ENCODE measurements at places on chromosomes 3 and 15.

DNA sequence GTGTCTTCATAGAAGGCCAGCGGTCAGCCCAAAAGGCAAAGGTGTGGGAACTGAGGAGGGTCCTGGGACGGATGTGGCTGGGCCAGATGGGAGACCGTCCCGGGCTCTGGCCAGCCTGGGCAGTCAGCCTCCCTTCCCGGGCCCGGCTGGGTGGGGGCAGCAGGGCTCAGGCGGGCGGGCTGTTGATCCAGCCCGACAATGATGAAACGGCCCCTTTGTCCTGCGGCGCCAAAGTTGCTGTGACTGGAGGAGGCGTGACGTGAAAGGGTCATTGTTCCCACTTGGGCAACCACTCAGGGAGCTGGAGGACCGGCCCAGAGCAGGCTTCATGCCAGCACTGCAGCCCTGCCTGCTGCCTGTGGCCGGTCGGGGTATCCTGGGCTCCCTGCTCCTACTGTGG lies 16.5 kb downstream of the DUSP7 start:
- DNase-seq: peak; percentile 76

- no peak for DNase-seq
Observed at GRCh38 chr15:31256378-31257265, 70.0 kb upstream of the KLF13 start.

DNA sequence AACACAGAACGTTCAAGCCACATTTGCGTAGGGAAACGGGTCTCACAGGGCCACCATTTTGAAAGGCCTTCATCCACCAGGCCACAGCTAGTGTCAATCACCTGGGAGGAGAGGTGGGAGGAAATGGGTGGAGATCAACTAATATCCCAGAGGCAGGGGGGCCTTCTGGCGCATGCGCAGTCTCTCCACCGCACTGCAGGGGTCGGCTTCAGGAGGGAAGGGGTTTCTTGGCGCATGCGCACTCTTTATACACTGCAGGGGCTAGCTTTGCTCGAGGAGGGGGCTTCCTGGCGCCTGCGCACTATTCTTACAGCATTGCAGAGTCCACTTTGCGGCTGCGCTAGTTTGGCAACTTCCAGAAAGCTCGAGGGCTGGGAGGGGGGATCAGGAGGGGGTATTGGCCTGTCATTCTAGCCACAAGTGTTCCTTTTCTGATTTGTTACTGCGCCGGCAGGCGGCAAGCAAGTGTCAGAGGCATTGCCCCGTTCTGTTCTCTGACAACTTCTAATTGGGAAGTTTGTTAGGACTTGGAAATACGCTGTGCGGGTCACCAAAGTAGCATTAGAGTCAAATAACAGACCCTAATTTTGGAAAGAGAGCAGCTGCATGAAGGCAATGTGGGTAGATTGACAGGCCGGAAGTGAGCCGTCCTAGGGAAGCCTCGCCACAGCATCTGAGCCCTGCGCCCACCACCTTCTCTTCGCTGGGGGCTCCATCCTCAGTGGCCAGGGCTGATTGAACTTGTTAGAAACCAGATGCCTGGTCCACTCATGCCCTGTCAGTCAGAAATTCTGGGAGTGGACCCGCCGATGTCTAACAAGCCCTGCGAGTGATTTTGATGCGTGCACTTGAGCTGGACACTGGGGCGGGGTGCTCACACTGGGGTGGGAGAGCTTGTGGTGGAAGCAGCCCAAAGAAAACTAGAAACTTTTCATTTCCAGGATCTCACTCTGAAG lies 173.5 kb upstream of the NDN start:
- no peak for DNase-seq

DNA sequence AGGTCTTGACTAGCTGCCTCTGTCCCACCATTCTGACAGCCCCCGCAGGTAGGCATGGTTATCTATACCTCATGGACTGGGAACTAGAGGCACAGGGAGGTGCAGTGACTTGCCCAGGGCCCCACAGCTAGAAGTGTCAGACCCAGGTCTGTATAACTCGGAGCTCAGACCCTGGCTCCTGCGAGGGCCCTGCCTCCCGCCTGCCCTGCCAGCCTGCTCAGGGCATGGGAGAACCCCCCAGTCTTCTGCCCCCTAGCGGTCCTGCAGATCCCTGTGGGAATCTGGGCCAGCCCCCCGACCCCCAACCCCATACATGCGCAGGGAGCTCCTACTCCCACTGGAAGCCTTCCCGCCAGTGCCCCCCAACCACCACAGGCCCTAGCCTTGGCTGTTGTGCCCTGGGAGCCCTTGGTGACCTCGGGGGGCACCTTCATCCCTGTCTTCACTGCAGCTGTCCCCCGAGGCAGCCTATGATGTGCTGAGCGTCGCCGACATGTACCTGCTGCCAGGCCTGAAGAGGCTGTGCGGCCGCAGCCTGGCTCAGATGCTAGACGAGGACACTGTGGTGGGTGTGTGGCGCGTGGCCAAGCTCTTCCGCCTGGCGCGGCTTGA lies 6.9 kb downstream of the ABTB1 start:
- DNase-seq: no peak

DNA sequence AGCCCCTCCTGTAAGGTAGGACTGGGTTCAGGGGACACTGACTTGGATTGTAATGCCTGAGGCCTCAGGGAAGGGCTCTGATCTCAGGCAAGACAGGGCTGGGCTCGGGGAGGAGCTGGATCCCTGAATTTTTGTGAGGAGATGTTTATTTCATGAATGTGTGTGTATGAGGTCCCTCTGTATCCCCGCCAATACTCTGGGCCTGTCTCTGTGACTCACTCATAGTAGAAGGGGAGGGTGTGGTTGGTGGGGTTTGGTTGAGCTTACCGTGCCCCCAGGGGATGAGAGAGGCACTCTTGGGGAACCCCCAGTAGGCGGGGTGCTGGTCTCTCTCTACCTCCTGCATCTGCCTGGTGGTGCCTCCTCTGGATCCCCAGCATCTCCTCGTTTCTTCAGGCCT lies 28.1 kb downstream of the RPSA start:
- DNase-seq: no peak

- no peak for DNase-seq
Observed at GRCh38 chr3:65927576-65927975, 111.1 kb downstream of the MAGI1 start.

- DNase-seq: no peak
Observed at GRCh38 chr3:170480111-170480510, 61.4 kb downstream of the CLDN11 start.

DNA sequence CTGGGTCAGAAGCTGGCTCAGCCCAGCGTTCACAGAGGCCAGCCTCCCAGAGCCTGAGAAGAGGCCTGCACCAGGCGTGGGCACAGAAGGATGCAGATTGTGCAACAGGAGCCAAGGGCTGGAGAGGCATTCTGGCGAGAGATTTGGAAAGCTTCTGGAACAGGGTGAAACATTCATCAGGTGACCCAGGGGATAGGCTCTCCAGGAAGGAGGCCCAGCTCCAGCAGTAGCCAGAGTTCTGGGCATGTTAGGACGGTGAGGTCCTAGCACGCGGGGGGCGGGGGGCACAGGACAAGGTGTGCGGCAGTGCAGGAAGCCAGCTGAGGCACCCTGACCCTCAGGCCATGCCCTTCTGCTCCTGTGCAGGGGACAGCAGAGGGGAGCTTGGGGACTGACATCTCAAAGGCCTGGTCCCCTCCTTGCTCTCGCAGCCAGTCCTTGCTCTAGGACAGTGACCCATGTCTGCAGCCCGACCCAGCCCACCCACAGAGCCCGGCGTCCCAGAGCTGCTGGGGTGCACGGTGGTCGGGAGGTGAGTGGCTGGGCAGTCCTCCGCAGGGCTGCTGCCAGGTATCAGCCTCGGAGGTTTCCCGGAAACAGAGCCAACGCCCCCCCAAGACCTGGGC lies 111.7 kb upstream of the KLF13 start:
- no peak for DNase-seq

GRCh38 chr3:160677459-160677881 lies 510 bp downstream of the ARL14 start:
- DNase-seq: peak; percentile 30

GRCh38 chr15:48406911-48407310 lies 75.7 kb downstream of the DUT start:
- no peak for DNase-seq

DNA sequence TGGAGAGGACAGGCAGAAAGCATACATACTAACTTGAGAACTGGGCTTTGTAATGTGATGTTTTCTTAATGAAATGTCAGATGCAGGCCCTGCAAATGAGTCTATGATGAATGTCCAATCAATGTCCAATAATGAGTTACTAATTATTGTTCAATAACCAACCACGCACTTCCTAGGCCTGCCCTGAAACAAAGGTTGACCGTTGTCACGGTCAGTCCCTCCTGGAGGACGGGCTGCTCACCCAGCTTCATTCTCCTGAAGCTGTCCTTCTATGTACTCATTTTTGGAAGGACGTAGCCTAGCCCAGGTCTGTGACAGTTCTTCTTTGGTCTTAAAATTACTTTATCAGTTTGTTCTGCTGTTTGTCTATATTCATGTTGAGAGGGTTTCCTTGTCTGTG lies 8.3 kb upstream of the PDIA5 start:
- DNase-seq: no peak

DNA sequence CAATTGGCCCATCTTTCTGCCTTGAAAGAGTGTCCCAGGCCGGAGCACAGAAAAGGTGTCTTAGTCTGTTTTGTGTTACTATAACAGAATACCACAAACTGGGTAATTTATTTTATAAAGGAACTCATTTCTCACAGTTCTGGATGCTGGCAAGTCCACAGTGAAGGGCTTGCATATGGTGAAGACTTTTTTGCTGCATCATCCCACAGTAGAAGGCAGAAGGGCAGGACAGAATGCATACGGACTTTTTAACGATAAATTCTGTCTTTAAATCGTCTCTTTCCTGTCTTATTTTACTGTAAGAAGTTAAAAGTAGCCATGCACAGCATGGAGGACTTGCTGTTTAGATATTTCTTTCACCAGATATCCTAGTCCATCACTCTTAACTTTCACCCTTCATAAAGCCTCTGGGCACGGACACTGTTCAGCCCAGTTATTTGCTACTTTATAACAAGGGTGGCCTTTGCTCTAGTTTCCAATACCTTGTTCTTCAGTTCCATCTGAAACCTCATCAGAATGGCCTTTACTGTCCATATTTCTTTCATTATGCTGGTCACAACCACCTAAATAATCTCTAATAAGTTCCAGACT lies 10.3 kb upstream of the EIF1B start:
- DNase-seq: no peak

GRCh38 chr15:32879980-32880379 lies 162.2 kb downstream of the GREM1 start:
- DNase-seq: no peak

DNA sequence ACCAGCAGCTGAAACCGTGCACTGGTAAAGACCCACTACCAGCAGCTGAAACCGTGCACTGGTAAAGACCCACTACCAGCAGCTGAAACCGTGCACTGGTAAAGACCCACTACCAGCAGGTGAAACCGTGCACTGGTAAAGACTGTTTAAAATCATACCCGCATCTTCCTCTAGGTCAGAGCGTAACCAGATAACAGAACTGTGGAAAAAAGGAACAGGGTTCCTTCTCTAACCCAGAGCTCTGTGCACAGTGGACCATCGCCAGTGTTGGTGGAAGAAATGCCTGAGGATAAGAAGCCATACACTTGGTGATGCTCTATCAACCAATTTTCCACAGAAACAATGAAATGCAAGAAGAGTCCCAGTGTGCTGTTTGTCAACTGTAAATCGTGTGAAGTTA lies 243.4 kb downstream of the NTRK3 start:
- no peak for DNase-seq

DNA sequence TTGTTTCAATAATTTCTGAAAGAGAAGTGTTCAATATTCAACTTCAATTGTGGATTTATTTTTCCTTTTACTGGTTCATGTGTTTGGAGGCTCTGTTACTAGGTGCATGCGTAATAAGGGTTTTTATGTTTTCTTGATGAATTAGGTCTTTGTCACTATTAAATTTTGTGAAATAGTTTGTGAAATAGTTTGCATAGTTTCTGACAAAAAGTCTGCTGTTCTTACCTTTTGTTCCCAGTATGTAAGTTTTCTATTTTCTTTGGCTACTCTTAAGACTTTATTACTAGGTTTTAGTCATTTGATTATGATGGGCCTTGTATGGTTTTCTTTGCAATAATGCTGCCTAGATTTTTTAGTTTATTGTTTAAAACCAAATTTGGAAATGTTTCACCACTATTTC lies 38.0 kb downstream of the MEF2A start:
- no peak for DNase-seq

- no peak for DNase-seq
Observed at GRCh38 chr3:38454178-38454883, 641 bp downstream of the ACVR2B start.

- no peak for DNase-seq
Observed at GRCh38 chr3:38311476-38311875, 29.4 kb downstream of the SLC22A14 start.

GRCh38 chr3:101720851-101721840 lies 3.3 kb upstream of the CEP97 start:
- DNase-seq: no peak

GRCh38 chr15:52656412-52656811 lies 22.8 kb downstream of the ATOSA start:
- no peak for DNase-seq

GRCh38 chr3:125591116-125591760 lies 4.1 kb downstream of the OSBPL11 start:
- no peak for DNase-seq

DNA sequence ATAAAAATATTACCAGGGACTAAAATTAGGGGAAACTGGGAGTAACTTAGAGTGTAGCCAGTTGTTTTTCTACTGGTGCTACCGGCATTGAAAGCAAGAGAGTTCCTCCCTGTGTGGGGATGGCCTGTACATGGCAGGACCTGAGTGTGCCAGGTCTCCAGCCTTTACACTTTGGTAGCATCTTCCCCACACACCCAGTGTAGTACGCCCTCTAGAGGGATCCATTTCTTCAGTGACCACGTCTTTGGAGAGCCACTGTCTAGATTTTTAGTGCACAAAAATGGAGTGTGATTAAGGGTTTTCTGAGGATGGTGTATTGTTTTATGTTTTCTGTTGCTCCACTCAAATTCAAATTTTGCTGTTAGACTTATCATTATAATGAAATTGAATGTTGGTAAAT lies 507.0 kb upstream of the TPRG1 start:
- no peak for DNase-seq

DNA sequence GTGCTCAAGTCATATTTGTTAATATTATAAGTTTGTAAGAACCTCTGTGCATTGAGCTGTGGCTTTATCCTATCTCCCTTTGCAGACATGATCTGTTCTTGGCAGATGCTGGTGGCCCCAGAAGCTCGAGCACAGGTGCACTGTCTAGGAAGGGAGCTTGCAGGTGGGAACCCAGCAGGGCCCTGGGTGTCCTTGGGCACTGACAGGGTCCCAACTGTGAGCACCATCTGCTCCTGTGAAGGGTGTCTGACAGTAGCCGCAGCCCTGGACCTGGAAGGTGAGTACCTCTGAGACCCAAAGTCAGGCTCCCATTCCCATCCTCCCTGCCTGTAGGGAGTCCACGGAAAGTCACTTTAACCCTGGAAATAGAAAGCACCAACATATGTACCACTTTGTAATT lies 2.4 kb upstream of the REC114 start:
- no peak for DNase-seq

All from kidney capillary endothelial cell (primary cell).